ENCODE measurements at places on chromosomes 2 and 18. TPM values are rescaled to one million over a fixed set of nuclear protein-coding genes. Genes with fewer than 3 reads are reported as not detected.

Gene GCG
- not detected for total RNA-seq

Gene ZSWIM2
- total RNA-seq, result not detected

Gene HDAC4
- 58.8 TPM for total RNA-seq

Gene SERPINB7
- total RNA-seq, result not detected

Gene BIRC6
- total RNA-seq, result 106 TPM

Gene FBXO48
- 2.4 TPM for total RNA-seq

Gene MYO1B
- total RNA-seq, result 2.6 TPM

Gene RNF144A
- total RNA-seq, result 76.9 TPM

Gene LYG1
- total RNA-seq, result 1.4 TPM

Gene VWC2L
- total RNA-seq, result not detected

All from activated CD8-positive, alpha-beta T cell treated with anti-CD3 and anti-CD28 coated beads, Interleukin-2, amount 10 ng/mL, durations not matched to agents 7 days and 5 days (primary cell).